Stimulated activated CD4-positive, alpha-beta T cell treated with anti-CD3 and anti-CD28 coated beads, TNF-alpha, amount 100 ng/mL, for 4 hours (primary cell): ENCODE measurements at places on chromosomes 6 and 20.

- no peak for DNase-seq
Observed at GRCh38 chr20:19780261-19780660, 22.2 kb downstream of the RIN2 start.

DNA sequence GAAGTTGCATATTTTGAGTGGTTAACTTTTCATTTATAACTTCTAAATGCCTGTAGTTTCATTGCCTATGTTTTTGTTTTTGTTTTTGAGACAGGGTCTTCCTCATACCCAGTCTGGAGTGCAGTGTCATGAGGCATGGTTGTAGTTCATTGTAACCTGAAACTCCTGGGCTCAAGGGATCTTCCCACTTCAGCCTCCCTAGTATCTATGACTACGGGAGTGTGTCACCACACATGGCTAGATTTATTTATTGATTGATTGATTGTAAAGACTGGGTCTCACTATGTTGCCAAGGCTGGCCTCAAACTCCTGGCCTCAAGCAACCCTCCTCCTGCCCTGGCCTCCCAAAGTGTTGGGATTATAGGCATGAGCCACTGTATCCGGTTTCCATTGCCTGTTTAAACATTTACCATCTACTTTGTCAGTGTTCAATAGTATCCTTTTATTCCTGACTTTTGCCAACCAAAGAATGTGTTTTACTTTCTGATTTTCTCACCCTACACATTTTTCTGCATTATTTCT lies 144.6 kb downstream of the CDKAL1 start:
- no peak for DNase-seq

DNA sequence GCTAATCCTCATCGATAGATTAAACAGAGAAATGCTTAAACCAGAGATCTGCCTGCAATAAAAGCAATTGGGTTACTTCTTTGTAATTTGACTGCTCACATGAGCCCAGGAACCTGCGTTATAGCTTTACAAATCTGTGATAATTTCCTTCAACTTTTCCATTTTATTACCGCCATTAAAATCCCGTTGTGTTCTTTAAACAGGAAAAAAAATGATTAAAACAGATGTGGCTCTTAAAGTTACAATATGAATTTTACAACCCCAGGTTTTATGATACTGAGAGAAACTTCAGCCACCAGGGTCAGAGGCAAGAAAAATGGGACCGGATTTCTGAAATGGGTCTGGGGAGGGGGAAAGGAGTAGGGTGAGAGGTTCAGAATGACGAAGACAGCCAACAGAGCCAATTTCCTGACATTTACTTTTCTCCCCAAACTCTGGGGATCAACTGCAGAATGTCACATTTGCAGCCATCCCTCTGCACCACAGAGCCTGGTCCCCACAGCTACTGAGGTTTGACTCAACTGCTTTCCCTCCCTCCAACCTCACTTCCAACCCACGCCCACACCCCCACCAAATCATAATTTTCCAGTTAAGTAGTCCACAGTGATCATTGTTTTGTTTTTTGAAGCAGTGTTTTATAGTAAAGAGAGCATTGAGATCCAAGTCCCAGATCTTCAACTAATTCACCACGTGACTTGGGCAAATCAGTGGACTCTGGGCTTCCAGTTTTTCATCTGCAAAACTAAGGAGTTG lies 77.6 kb upstream of the EYA2 start:
- DNase-seq: no peak

- no peak for DNase-seq
Observed at GRCh38 chr20:45407067-45407745, 883 bp upstream of the DBNDD2 start.

GRCh38 chr6:130494729-130495128 lies 128.9 kb downstream of the TMEM200A start:
- no peak for DNase-seq

DNA sequence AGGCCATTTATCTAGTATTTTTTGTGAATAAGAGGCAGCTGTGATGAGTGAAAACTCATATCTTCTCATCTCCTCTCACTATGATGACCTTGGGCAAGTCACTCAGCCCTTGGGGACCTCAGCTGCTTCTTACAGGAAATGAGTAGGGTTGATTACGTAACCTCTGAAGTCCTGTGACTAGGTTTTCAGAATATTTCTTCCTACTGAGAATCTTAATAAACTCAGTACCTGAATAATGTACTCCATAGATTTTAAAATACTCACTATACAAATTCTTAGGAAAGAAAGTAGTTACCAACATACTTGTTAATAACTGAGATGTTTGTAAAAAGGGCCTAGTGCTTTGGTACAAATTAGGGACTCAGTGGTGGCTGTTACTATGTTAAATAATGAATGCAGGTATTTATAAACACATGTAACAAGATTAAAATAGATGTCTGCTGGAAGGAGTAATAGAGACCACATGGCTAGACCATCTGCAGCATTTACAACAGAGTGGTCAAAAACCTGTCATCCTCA lies 60.9 kb downstream of the RPRD1B start:
- no peak for DNase-seq

DNA sequence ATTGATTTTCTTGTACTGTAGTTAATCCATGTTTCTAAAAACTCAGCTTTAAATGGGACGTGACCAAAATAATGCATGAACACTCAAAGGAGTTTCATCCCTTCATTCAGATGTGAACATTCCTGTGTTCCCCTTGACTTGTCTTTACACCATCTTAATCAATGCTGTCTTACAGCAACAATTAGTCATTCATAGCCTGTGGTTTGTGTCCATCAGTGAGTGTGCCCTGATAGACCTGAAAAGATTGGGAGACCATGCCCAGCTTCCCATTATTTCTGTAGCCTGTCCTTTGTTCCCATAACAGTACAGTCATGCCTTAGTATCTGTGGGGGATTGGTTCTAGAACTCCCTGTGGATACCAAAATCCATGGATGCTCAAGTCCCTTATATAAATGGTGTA lies 23.9 kb downstream of the NT5E start:
- no peak for DNase-seq

- DNase-seq: no peak
Observed at GRCh38 chr20:17507032-17507431, 24.1 kb downstream of the BFSP1 start.

GRCh38 chr6:121765060-121765459 lies 329.6 kb downstream of the GJA1 start:
- DNase-seq: no peak

- no peak for DNase-seq
Observed at GRCh38 chr6:70219943-70220613, 82.8 kb downstream of the COL9A1 start.
